CD14-positive monocyte (primary cell): ENCODE measurements at places on chromosomes 4 and X.
A peak's percentile ranks its signal among the peaks of the same experiment; 100 is the strongest.

DNA sequence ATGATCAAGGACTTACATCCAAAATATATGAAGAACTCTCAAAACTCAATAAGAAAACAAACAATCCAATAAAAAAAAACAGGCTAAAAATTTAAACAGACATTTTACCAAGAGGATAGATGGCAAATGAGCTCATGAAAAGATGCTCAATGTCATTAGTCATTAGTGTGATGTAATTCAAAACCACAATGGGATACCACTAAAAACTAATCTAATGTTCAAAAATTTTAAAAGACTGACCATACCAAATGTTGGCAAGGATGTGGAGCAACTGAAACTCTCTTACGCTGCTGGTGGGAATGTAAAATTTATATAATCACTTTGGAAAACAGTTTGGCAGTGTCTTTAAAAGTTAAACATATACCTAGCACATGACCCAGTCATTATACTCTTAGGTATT, 43.7 kb downstream of the RPS6KA6 start:
- no peak for DNase-seq

DNA sequence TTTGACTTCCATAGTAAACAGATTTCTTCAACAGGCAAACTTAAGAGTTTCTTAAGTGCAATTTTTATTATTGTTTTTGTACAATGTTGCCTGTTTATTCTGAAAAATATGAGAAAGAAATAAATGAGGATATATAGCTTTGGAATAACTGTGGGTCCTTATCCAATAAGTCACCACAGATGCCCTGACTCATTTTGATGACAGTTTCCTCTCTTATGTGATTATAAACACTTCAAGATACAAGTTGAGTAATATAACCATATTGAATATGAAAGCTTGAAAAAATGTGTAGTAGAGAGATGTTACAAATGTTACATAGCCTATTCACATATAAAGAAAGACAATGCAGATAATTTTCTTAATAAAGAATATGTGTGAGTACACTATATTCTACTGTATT, 931.6 kb downstream of the RAPGEF2 start:
- DNase-seq: no peak

DNA sequence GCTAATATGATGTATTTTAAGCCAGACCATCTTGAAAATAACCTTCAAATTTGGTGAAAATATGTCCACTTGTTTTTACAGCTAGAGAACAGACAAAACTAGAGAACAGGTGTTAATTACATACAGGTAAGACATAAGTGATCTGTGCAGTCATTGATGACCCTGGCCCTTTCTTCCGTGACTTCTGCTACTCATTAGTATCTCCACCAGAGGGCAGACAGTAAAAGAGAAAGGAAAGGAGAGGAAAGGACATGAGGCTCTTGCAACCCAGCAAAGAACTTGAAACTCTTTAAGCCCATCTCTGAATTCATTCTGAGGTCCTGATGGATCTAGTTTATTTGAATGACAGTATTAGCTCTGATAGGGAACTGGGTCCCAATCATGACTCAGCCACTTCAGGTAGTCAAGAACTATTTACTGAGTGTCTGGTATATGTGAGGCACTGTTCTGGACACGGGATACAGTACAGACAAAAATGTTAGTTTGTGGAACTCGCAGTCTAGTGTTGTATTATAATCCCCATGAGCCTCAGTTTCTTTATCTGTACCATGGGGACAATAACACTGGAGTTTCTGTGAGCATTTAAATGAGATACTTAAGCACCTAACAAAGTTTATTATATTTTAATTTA, 121.0 kb upstream of the TEX13D start:
- peak; percentile 3 for DNase-seq

- no peak for DNase-seq
These were observed 116.6 kb downstream of the TMEM164 start for GRCh38 chrX:110119480-110119879.

- no peak for DNase-seq
These were observed at the start of gene PRRG1 for GRCh38 chrX:37349221-37350033. PRRG1 (plus strand) TSS chrX:37349364; CDS start chrX:37406250, 56,886 bp downstream.

DNA sequence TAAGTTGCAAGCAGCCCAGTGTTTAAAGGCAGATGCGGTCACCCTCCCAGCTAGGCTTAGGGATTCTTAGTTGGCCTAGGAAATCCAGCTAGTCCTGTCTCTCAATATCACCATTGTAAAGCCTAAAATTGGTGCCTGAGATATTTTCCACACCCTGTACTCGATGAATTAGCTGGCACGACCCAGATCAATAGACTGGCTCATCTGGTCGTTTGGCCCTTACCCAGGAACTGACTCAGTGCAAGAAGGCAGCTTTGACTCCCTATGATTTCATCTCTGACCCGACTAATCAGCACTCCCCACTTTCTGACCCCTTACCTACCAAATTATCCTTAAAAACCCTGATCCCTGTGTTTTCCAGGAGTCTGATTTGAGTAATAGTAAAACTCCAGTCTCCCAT, 384.9 kb upstream of the SLC7A11 start:
- DNase-seq: no peak

GRCh38 chr4:72568959-72569718, at the start of gene ADAMTS3:
ADAMTS3 (minus strand) TSS chr4:72569221; CDS start chr4:72568762, 459 bp downstream.
- DNase-seq: peak; percentile 5

- no peak for DNase-seq
These were observed 115.2 kb upstream of the BMPR1B start for GRCh38 chr4:94642561-94642866.
